ENCODE measurements at places on chromosomes 11 and 22. TPM values are rescaled to one million over a fixed set of nuclear protein-coding genes. Genes with fewer than 3 reads are reported as not detected.

The KBTBD3 gene
- 1.9 TPM for total RNA-seq

The POU2AF1 gene
- total RNA-seq, result 7.5 TPM

The NPAT gene
- total RNA-seq, result 24.4 TPM

The POU2AF2 gene
- total RNA-seq, result not detected

The RTN4RL2 gene
- total RNA-seq, result 0.33 TPM

The MYEOV gene
- total RNA-seq, result 0.10 TPM

The POTEH gene
- not detected for total RNA-seq

The HIKESHI gene
- 43.4 TPM for total RNA-seq

The LGR4 gene
- total RNA-seq, result 0.61 TPM

The FAM227A gene
- 0.86 TPM for total RNA-seq

The TREH gene
- not detected for total RNA-seq

The KCNE3 gene
- not detected for total RNA-seq

The SDHD gene
- 121 TPM for total RNA-seq

The LIN7C gene
- total RNA-seq, result 51.4 TPM

The TESMIN gene
- total RNA-seq, result 0.55 TPM

The OR6A2 gene
- total RNA-seq, result not detected

The GVQW3 gene
- 2.1 TPM for total RNA-seq

The KRTAP5-7 gene
- total RNA-seq, result not detected

The SHANK2 gene
- total RNA-seq, result 0.38 TPM

The CASP5 gene
- not detected for total RNA-seq

The APOBEC3C gene
- total RNA-seq, result 33.6 TPM

The HIRA gene
- 41.4 TPM for total RNA-seq

The C11orf42 gene
- not detected for total RNA-seq

The PLXNB2 gene
- 4.0 TPM for total RNA-seq

The DDI1 gene
- total RNA-seq, result not detected

The UBQLN3 gene
- not detected for total RNA-seq

The DAGLA gene
- total RNA-seq, result 0.21 TPM

The WEE1 gene
- 39.8 TPM for total RNA-seq

The GRIA4 gene
- not detected for total RNA-seq

The C11orf86 gene
- total RNA-seq, result not detected

The TTC36 gene
- total RNA-seq, result 0.84 TPM

The PLAAT2 gene
- not detected for total RNA-seq

The GLYAT gene
- not detected for total RNA-seq

The ST14 gene
- total RNA-seq, result 0.30 TPM

The C11orf97 gene
- not detected for total RNA-seq

The ACR gene
- not detected for total RNA-seq

The FGF4 gene
- not detected for total RNA-seq
